Right renal cortex interstitium (tissue), 3 donors: ENCODE measurements at places on chromosomes 5 and 9.
A peak's percentile ranks its signal among the peaks of the same experiment; 100 is the strongest.

DNA sequence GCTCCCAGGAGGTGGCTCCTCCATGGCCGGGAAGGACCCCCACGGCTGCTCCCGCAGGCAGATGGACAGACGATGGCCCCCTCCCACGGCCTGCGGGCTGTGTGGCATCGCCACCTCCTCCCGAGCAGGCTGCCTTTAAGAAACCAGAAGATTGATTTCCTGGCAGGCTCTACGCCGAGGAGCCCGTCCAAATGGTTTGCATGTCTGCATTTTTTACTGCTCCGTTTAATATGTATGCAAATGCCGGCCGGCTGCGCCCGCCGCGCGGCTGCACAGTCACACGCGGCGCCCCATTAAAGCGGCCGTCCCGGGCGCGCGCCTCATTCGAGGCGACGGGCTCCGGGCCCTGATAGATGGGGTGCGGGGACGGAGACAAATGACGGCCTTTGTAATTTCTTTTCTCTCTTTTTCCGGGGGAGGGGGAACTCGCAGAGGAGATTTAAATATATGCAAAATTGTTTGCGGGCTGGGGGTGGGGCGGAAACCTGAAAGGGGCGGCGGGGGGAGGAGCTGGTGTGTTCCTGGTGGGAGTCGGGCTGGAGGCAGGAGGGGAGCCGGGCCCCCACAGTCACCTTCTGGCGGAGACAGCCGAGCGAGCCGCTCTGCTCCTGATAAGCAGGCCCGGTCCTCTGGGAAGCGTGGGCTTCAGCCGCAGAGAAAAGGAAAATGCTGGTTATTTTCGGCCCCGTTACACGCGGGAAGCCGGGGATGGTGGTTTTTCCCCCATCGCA is 158.7 kb upstream of the IER5L start:
- DNase-seq = no peak

DNA sequence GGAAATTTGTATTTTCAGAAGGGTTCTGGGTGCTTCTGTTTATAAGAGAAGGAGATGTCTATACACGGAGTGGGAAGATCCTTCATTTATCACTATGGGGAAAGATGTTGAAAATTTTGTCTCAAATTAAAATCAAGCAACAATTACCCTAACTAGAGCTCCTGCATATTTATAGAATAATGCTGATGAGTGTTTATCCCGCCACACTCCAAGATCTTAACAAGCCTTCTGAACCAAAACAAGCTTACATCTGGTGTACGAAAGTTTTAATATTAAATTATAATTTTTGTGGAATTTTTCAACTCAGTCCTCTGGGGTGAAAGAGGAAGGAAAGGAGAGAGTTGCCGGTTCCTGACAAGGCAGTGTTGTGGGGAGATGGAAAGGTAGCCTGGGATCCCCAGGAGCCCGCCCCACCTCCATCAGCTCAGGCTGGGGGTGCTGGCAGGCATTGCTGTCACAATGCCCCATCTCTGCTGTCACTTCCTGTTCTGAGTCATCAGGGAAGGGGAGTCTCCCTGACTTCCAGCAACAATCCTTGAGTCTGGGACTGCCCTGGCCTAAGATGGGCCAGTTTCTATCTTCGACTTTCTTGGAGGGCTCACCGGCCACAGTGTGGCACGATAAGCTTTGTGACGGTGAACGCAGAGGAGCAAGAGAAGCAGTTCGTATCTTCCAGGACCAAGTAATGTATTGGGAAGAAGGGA is 64.5 kb downstream of the ERAP1 start:
- DNase-seq = no peak

DNA sequence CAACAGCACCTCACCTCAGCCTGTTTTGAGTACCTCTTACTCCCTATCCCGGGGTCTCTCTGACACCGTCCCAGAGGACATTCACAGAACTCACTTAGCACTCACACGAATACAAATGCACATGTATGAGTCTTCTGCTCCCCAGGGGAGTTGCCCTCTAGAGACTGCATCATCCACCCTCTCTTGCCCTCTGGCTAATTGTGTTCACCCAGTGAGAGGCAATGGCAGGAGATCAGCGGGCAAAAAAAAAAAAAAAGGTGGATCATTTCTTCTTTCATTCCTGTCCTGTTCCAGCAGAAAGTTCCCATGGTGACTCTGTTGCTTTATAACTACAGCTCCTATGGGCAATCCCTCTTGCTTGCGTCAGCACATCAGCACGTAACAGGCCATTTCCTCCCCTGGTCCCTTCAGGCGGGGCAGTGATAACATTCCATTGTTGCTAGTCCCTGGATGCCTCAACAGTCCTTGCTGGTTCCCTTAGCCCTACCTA is 23.5 kb upstream of the SNX2 start:
- DNase-seq = no peak

DNA sequence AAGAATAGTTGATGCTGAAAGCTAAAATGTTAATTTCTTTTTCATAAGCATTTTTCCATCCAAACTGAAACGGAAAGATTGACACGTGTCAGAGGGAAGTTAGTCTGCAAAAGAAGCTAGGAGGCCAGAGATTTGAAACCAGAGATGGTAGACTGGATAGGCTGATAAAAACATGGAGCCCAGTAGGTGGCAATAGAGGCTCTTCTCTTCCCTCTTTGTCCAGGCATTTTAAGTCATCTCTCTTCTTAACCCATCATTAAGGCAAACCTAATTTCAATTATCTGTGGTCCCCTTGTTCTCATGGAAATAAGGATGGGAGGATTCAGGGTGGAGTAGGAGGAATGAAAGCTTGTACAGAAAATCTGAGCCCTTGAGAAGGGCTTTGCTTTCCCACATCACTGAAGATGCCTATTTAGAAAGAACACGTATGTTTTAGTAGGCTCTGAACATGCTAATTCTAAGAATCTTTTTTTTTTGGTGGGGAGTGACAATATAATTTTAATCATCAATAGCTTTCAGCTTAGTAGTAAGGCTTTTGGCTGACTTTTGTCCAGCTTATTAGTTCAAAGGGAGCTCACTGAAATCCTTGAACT is 66.6 kb downstream of the ZNF474 start:
- no peak for DNase-seq

DNA sequence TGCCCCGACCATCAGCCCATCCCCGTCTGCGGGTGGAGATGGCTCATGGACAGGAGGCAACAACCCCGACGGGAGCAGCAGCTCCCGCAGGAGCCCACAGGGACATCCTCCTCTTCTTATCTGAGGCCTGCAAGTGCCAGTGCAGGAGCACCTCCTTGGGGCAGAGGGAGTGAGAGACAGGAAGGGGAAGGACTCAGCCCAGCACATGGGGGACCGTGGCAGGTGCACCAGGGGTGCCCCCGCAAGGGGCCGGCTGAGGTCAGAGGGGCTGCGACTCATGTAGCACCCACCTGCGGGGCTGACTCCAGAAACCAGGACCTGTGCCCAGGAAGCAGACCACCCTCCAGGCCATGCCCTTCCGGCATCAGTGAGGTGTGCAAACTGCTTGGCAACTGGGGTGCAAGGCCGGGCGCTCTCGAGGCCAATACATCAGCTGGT is 259.8 kb upstream of the ADAMTS16 start:
- DNase-seq = no peak

GRCh38 chr5:41770799-41771198 is 99.4 kb downstream of the OXCT1 start:
- DNase-seq = no peak

- DNase-seq = no peak
Measured at GRCh38 chr5:149683964-149684363, 46.1 kb upstream of the PPARGC1B start.

- no peak for DNase-seq
Measured at GRCh38 chr9:35790385-35791296, 750 bp upstream of the NPR2 start.

DNA sequence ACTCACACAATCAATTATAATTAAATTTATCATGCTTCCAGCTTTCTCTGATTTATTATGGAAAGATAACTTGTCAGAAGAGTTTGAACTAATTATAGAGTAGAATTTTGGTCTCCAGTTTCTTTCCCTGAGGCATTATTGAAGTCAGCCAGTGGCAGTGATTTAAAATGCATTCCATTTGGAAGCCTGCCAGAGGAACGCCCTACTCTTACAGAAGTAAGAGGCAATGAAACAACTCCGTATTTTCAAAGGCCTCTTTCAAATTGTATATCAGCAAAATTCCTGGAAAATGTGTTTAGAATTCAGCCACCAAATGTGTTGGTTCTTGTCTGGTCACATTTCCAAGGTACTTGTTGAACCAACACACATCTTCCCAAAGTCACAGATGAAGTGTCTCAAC is 640.9 kb downstream of the SEMA5A start:
- DNase-seq = peak; percentile 7

GRCh38 chr9:79011461-79011860 is 560.3 kb upstream of the TLE4 start:
- no peak for DNase-seq

DNA sequence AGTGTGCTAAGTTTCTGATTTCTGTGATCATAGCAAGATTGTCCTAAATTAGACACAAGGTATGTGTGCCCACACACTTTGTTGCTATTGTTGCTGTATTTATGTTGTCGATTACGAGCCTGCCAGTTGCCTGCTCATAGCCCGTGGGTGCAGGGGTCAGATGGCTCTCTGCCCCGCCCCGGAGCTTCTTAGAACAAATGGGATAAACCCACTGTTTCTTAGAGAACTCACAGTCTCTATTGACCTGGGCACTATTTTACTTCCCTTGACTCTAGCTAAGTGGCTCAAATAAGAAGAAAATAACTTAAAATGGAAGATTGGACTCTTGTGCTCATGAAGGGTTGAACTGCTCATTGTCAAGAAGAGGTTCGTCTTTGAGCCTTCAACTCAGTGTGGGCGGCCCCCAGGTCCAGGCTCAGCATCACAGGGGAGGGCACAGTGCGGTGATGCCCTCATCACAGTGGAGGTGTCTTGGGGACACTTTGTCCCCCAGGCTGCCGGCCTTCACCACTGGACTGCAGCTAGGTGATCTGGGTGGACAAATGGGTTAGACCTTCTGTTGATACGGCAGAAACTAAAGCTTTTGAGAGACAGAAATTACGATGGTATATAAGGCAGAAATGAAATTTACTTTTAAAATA is 155.5 kb downstream of the TENT4A start:
- no peak for DNase-seq

DNA sequence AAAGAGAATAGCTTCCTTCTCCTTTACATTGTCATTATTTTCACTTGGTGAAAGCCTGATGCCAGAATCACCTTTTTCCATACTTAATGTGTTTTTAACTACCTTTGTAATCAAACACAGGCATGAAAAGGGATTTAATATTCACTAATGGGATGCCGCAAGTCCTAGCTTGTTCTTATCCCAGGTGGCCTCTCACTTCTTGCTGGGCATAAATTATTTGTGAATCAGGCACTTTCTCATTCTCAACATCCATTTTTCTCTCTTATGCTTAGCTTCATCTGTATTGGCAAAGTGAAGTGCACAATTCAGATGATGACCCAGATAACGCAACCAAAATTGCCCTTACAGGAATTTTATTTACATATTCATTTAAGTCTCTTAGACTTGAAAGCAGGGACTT is 10.9 kb downstream of the ACTL7B start:
- no peak for DNase-seq

DNA sequence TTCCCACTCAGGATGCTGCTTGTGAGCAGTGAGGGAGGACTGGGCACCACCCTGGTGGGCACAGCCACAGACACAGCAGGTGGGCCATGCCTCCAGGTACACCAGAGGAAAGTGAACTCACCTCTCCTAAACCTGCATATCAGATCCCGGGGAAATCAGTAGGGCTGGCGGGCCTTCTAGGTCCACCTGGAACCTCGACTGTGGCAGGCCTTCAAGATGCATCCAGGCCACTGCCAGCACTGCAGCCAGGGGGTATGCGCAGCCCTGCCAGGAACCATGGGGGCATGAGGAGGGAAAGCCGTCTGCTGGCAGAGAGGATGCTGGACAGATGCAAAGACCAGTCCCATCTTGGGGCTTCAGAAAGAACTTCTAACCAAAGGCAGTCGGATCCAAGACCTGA is 270.6 kb upstream of the IRX4 start:
- no peak for DNase-seq

DNA sequence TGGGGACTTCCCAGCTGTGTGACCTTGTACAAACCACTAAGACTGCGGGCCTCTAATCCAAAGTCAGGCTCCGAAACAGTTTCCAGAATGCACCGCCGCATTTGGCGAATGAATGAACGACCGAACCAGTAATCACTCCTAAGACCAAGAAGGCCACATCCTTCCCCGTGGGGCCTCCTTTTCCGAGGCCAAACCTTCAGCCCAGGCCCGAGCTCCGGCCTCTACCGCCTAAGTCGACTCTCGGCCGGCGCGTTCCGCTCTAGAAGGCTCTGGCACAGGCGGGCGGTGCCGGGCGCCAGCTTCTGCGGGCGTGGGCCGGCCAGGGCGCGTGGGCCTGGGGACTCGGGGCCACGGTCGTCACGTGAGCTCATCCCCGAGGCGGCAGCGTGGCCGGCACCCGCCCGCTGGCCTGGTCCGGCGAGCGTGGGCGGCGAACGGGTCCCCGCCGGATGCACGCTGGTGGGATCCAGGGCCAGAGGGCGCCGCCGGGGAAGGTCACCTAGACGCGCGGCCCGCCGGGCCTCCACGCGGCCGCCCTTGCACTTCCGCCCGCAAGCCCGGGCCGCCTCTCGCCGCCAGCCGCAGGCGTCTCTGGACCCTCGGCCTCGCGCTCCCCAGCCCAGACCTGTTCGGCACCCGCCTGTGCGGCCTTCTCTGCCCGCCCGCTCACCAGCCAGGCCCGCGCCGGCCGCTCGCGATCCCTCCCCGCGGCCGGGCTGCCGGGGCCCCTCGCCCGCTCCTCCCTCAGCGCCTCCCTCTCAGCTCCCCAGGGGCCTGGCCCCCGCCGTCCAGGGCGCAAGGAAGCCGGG is 754 bp downstream of the VDAC1 start:
- no peak for DNase-seq

DNA sequence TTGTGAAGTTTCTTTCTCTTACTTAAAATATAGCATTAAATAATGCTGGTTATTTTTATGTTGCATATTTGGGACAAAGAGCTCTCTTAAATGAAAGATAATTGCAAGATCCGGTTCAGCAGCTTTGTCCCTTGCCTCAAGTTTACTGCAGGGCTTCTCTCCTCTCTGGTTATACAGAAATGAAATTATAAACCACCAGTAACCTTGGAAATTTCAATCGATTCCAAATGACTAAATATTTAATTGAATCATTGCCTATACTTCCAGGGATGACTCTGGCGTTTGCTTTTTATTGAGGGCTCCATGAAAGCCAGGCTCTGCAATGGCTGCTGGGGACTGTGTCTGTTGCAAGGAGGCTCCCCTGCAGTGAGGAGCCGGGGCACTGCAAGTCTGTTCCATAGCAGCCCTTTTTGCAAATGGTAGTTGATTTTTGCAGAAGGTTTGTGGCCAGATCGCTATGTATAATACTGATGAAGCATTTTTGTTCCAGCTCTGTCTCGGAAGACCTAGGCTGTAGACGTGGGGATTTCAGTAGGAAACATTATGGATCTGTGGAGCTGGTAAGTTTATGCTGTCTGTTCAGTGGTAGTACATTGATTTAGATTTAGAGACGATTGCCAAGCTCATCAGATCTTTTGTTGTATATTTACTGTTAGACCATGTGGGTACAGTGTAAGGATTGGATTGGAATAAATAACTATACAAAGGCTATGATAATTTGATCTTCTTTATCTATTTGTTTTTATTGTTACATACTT is at the start of gene GARNL3:
TSS of gene GARNL3 (plus strand) at position 313 of the 758 bp plus-strand sequence. CDS start at position 417, 104 bp downstream.
- DNase-seq = no peak
